ENCODE measurements at places on chromosomes 12 and 14.

- DNase-seq, result no peak
Observed at GRCh38 chr14:95886366-95887056, 9.9 kb downstream of the TUNAR start.

- DNase-seq, result no peak
Observed at GRCh38 chr12:43011383-43011926, 421.9 kb upstream of the PRICKLE1 start.

DNA sequence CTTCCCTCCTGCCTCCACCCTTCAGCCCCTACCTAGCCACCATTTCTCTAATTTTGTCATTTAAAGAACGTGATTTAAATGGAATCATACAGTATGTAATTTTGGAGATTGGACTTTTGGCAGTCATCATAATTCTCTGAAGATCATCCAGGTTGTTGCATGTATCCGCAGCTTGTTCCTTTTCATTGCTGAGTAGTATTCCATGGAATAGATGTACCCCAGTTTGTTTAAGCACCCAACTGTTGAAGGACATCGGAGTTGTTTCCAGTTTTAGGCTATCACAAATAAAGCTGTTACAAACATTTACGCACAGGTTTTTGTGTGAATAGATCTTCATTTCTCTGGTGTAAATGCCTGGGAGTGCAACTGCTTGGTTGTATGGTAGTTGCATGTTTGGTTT is 61.1 kb upstream of the PWP1 start:
- no peak for DNase-seq

DNA sequence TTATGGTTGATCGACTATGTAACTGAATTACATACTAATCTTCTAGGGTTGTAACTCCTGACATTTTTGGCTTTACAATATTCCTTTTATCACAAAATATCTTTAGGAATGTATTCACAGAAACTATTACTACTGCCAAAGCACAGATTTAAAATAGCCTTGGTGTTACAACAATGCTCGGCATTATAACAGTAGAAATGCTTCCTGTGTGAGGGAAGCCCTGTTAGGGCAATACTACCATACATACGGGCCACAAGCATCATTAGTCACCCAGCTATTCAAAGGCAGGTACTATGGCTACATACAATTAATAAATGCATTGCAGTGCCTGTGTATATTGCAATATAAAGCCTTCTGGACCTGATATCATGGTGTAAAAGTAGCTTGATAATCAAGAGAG is 517.8 kb downstream of the C12orf50 start:
- no peak for DNase-seq

- DNase-seq, result no peak
Observed at GRCh38 chr12:114092981-114093380, 126.9 kb upstream of the RBM19 start.

DNA sequence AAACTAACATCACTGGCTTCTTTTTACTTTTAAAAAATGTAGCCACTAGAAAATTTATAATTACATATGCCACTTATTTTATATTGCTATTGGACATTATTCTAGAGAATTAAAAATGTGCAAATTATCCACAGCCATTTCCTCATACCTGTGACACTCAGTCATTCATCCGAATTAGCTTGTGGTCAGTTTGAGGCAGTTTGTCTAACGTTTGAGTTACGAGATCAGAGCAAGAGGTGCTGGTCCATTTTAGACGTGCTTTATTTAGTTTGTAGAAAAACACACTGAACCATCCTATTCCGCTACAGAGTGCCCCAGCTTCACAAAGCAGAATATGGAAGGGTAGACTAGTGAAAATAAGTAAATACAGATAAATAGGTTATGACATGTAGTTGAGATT is 513.0 kb downstream of the NRXN3 start:
- no peak for DNase-seq

DNA sequence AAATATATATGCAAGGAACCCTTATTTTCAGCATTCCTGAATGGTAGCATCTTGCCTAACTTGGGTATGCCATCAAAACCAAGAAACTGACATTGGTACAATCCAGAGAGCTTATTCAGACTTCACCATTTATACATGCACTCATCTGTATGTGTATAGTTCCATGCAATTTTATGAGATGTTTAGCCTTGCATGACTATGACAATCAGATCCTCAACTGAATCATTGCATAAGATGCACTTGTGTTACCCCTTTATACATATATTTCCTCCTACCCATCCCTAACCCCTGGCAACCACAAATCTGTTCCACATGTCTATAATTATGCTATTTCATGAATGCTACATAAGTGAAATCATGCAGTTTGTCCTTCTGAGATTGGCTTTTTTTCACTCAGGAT is 37.0 kb upstream of the PPFIBP1 start:
- no peak for DNase-seq

GRCh38 chr14:38186216-38186615 is 21.5 kb upstream of the SSTR1 start:
- DNase-seq, result no peak

DNA sequence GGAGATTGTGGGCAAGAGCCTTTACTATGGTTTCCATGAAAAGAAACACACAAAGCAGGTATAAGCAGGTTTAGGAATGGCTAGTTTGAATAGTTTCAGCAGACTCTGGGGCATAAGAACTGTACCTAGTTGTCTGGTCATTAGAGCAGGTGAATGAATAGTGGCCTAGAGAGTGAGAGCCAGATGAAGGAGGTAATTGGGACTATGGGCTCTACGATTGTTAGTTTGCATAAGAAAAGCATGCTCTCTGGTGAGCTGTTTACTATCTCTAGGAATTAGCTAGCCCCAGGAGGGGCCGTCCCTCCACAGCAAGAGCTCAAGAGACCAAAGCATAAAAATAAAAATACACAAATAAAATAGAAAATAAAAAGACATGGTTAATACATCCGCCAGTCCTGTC is 397.5 kb upstream of the GARIN6 start:
- no peak for DNase-seq

DNA sequence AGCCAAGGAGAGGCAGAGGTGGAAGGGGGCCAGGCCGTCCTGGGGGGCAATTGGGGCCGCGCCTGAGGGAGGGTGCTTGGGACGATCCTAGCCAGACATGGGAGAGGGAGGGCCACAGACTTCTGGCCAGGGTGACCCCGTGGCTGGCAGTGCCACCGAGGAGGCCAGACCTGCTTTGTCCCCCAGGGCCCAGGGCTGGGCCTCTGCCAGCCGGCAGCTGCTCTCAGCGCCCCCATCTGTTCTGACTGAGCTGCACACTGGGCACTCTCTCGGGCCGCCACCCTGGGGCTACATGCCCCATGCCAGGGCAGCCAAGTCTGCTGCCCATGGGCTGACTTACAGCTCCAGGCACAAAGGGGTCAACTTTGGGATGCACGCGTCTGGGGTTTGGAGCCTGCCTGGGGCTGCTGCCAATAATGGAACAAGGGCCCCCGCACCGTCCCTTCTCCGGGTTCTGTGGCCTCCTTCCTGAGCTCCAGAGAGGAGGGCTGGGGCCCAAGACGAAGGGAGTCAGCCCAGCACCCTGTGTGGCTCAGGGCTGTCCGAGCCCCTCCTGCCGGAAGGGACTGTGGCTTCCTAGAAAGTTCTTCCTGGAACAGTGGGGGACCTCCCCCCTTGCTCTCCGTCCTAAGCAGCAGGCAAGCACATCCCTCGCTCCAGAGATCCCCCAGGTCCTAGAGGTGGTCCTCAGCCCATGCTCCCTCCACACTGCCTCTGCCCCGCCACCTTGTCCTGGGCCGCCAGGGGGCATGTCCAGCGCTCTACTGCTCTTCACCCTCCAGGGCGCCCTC is 1.1 kb downstream of the ADSS1 start:
- no peak for DNase-seq

- no peak for DNase-seq
Observed at GRCh38 chr14:26926585-26926984, 328.8 kb upstream of the NOVA1 start.

DNA sequence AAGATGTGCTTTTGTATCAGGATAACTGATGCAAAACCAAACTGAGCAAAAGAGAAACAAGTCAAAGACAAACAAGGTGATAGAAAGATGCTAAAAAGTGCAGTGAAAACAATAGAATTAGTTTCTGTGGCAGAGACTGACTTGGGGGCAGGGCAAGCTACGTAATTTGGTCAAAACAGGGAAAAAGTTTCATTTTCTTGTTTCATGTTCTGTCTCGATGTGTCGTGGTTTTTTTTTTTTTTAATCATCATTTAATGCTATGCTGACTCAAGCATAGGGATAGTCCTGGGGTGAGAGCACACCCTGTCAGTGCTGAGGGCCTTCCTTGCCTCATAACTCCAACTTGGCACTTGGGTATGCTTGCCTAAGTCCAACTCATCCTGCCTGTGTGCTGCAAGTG is 144.1 kb upstream of the PTPRQ start:
- DNase-seq, result no peak

GRCh38 chr12:41466802-41467201 is 278.7 kb downstream of the PDZRN4 start:
- no peak for DNase-seq

DNA sequence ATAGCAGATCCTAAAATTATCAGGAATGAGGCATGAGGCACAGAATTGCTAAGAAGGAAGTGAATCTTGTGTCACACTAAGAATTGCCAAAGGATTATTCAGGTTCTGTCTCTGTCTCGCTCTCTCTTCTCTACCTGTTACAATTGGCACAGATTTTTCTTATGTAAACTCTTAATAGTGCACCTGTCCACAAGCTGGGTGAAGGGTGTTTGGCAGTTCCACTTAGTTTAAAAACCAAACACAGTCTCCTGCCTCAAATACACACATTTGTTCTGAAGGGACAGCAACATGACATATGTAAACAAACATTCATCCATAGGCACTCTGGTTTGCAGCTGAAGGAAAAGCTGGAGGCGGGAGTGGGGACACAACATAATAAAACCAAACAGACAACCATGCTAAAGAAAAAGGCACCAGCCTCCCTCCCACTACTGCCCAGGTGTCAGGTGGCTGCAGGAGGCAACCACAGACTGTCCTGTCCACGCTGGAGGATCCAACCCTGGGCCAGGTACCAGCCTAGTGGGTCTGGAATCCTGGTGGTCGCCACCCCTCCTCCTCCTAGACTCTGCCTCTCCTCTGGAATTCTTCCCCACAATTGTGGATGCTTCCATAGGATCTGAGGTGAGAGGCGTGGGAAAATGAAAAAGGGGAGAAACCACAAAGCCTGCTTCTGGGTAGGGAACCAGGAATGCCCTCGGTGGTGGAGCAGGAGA is 81.2 kb downstream of the TMEM260 start:
- DNase-seq, result no peak

DNA sequence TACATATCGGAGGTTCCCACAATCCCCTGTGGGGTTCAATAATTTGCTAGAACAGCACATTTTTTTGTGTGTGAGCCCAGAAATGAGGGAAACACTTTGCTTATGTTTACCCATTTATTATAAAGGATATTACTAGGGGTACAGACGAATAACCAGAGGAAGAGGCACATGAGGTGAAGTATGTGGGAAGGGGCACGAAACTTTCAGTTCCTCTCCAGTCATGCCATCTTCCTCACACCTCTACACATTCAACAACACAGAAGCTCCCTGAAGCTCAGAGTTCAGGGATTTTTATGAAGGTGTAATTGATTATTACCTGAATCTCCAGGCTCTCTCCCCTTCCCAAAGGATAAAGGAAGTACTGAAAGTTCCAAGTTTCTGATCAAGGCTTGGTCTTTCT is 30.2 kb upstream of the DYRK2 start:
- no peak for DNase-seq

DNA sequence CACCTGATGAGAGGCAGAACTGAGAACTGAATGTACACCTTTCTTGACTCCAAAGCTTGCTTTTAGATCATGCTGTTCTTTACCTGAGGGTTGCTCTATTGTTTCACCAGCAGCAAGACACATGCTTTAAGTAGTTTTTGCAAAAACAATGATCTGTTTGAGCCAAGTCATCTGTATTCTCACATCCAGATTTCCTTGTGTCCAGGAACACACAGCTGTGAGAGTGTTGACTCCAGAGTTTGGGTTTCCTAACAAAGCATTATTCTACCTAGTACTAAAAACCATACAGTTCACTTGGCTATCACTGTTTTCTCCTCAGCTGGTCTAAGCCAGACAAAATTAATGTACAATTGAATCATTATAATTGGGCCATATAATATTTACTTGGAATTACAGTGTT is 120.4 kb downstream of the STAB2 start:
- no peak for DNase-seq

GRCh38 chr12:49334681-49335080 is 2.3 kb downstream of the C1QL4 start:
- no peak for DNase-seq

DNA sequence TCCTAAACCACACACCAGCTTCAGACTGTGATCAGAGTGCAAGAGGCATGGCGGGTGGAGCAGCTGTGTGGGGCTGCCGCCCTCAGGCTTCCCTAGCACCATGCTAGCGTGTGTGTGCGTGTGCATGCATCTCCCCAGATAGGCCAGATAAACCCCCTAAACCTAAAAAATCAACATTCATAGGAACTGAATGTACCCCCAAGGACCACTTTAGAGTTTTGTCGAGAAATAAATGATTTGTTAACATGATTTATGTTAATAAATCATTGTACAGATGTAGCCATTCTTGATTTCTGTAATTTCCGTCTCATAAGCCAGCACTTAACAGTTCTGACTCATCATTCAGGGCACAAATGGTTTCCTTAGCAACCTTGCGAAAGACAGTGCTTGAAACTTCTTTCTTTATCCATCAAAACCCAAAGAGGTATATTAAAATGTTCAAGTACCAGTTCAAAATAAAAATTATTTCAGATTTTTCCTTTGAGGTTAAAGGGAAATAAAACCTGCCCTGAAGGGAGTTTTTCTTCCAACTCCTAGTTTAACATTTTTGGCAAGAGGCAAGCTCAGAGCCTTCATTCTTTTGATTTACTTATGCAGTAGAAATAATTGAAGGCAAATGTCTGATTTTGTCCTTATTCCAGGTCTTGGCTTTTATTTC is 206.2 kb upstream of the RGS6 start:
- no peak for DNase-seq

- DNase-seq, result no peak
Observed at GRCh38 chr12:20368114-20368650, at the start of gene PDE3A. Gene PDE3A, plus strand, starts transcription at chr12:20368537. Its CDS starts 748 bp downstream, at chr12:20369285.

- DNase-seq, result no peak
Observed at GRCh38 chr12:76190299-76190698, 105.8 kb upstream of the NAP1L1 start.

GRCh38 chr12:89299931-89300330 is 52.4 kb downstream of the DUSP6 start:
- no peak for DNase-seq

- DNase-seq, result no peak
Observed at GRCh38 chr14:72715215-72715849, 178.6 kb downstream of the DPF3 start.

DNA sequence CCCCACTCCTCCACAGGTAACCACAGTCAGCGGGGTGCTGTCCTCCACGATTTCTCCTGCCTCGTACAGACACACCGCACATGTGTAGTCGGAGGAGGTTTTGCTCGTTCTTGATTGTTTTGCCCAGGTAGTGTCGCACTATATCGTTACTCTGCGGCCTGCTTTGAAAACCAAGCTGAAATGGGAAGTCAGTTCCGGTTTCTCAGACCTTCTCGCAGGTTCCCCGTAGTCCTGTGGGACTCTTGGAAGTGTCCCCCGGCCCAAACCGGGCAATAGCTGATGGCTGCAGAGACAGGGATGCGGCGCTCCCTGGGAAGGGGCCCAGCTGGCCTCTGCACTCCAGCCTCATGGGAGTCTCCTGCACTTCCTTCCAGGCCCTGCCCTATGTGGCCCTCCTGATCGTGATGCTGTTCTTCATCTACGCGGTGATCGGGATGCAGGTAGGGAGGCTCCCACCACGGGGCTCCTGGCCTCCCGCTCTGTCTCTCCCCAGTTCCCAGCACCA is 141.3 kb upstream of the FKBP4 start:
- no peak for DNase-seq

- no peak for DNase-seq
Observed at GRCh38 chr14:61567838-61568571, 127.3 kb upstream of the HIF1A start.

- DNase-seq, result no peak
Observed at GRCh38 chr12:65055859-65056258, 65.2 kb downstream of the WIF1 start.
